ENCODE measurements at places on chromosomes 7 and 10. TPM values are rescaled to one million over a fixed set of nuclear protein-coding genes. Genes with fewer than 3 reads are reported as not detected.
A peak's percentile ranks its signal among the peaks of the same experiment; 100 is the strongest.

GRCh38 chr7:94509264-94509886 is at the start of gene CASD1:
TSS of gene CASD1 (plus strand) at chr7:94509809. CDS start at chr7:94510085, 276 bp downstream.
- H3K27ac ChIP-seq, result peak within 1 kb of the TSS; percentile 93
- H3K4me1 ChIP-seq, result peaks cover 38% of the 10 kb centered on the region
- H3K36me3 ChIP-seq, result peaks cover 19% of the 10 kb centered on the region
- H3K4me3 ChIP-seq, result peak within 1 kb of the TSS; percentile 89
- DNase-seq, result peak; percentile 67

DNA sequence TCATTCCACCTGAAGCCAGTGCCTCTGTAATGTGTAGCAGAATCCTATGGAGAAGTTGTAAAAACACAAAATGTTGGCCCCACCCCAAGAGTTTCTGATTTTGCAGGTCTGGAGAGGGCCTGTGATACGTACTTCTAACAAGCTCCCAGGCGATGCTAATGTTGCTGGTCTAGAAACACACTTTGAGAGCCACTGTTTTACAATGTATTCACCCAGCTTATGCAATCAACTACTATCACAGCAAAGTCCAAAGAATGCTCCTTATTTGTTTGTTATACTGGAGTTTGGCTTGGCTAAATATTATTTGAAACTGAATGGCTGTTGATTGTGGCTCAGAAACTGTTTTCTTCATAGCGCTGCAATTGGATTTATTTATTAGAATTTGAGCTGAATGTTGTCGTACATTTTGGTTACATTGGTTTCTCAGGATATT is 44.3 kb downstream of the DNAJB9 start:
- no peak overlapping the region for H3K27ac ChIP-seq
- no peak overlapping the region for H3K4me3 ChIP-seq
- H3K27me3 ChIP-seq, result peaks cover 8% of the 10 kb centered on the region
- H3K4me1 ChIP-seq, result no peaks in the 10 kb centered on the region
- DNase-seq, result no peak

DNA sequence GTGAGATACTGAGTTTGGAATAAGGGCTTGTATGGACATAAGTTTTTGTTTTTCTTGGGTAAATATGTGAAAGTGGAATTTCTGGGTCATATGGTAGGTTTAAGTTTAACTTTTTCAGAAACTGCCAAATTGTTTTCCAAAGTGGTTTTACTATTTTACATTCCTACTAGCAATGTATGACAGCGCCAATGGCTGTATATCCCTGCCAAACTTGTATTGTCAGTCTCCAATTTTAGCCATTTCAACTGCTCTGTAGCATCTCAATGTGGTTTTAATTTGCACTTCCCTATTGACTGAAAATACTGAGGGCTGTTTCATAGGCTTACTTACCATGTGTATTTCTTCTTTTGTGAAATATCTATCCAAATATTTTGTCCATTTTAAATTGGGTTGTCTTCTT is 90.5 kb upstream of the ZNF32 start:
- no peaks in the 10 kb centered on the region for H3K36me3 ChIP-seq
- no peak for DNase-seq
- H3K4me3 ChIP-seq, result no peak overlapping the region
- no peak overlapping the region for H3K27ac ChIP-seq
- peaks cover 16% of the 10 kb centered on the region for H3K4me1 ChIP-seq
- H3K27me3 ChIP-seq, result peaks cover 2% of the 10 kb centered on the region

DNA sequence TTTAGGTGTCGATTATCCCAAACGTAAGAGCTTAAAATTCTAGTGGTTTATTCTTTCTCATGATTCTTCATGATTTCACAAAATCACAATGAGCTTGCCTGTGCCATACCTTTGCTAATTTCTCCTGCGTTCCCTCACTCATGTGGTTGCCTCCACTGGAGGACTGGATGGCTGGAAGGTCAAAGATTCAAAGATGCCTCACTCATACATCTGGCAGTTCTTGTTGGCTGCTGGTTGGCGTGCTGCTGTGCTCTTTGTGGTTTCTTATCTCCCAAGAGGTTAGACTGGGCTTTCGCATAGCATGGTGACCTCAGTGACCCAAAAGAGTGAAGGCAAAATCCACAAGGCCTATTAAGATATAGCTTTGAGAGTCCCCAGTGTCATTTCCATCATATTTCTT is 877.6 kb upstream of the AUTS2 start:
- H3K27me3 ChIP-seq, result no peaks in the 10 kb centered on the region
- H3K4me1 ChIP-seq, result no peaks in the 10 kb centered on the region
- no peak overlapping the region for H3K4me3 ChIP-seq

GRCh38 chr10:129538236-129538635 is 71.2 kb downstream of the MGMT start:
- H3K4me1 ChIP-seq, result no peaks in the 10 kb centered on the region
- no peaks in the 10 kb centered on the region for H3K27me3 ChIP-seq
- no peak overlapping the region for H3K4me3 ChIP-seq
- H3K36me3 ChIP-seq, result peaks cover 25% of the 10 kb centered on the region
- no peak overlapping the region for H3K27ac ChIP-seq
- DNase-seq, result no peak

DNA sequence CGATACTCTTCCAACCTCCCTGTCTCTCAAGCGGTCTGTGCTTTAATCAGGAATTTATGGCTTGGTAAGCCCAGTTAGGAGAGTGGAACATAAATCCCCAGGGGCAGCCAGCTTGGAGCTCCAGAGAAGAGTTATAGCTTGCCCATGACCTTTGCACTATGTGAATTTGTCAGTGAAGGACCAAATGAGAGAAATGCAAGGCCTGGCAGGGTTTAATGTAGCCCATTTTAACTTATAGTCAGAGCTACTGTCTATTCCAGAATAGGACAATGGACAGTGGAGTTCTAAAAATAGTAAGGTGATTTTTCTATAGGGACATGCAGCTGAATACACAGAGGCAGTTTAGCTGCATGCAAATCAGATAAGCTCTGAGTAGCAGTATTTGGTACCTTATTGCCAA is 142.6 kb upstream of the CAV2 start:
- no peak overlapping the region for H3K27ac ChIP-seq
- no peaks in the 10 kb centered on the region for H3K4me1 ChIP-seq
- no peak overlapping the region for H3K4me3 ChIP-seq
- peaks cover 7% of the 10 kb centered on the region for H3K27me3 ChIP-seq

DNA sequence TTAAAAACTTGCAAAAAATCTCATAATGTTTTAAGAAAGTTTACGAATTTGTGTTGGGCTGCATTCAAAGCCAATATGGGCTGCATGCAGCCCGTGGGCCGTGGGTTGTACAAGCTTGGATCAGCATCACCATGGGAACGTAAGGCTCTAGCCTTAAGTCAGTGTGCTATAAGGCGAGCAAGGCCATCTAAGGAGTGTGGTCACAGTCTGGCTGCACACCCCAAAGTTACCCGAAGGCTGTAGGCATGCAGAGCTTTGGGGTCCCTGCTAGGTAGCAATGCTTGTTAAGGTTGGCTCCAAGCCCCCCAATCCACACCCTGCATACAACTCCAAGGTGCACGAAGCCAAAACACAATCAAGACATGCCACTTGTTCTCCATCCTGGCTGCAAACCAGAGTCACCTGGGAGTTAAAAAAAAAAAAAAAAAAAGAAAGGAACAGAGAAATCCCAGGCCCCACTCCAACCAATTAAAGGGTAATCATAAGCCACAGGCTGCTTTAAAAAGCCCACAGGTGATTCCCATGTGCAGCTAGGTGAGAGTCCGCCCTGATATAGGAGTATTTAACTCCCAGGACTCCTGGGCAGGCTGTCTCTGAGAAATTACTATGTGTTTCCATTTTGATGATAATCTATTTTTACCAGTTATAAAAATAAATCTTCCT is 8.5 kb upstream of the PNLIPRP2 start:
- peaks cover 3% of the 10 kb centered on the region for H3K27me3 ChIP-seq
- H3K4me1 ChIP-seq, result no peaks in the 10 kb centered on the region
- no peak overlapping the region for H3K27ac ChIP-seq
- H3K36me3 ChIP-seq, result no peaks in the 10 kb centered on the region
- DNase-seq, result no peak

DNA sequence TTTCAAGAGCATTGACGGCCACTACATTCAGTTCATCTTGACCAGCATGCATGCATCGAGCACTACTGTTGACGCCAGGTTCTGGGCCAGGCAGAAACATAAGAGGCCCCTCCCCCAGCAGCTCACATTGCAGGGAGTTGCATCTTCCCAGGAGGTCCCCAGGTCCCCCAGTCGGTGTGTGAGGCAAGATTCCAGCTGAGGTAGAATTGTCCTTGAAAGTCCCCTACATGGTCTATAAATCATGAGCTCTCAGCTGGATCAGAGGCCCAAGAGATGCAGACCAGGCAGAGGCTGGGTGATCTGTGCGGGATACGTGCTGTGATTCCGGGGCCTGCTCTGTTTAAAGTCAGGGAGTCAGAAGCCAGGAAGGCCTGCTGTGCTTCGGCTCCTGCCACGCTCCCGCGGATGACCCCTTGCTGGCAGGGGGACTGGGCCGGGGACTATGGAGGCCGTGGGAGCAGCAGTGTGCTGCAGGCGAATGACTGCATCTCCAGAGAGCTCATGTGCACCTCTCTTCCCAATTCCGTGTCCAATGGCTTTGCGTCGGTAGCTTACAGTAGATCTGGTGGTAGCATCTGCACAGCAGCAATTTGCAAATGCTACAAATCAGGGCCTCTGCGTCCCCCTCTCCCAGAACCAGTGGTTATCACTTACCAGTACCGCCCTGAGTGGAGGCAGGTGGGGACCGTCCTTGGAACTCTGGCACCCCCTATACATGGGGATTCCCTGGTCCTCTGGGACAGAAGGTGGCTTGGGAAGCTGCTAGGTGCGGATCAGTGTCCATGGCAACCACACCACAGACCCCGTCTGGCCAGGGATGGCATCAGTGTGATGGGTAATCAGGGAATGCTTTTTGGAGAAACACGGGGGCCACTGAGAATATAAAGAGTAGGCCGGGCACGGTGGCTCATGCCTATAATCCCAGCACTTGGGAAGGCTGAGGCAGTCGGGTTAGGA is 93.6 kb downstream of the RGS10 start:
- H3K27ac ChIP-seq, result no peak overlapping the region
- no peaks in the 10 kb centered on the region for H3K27me3 ChIP-seq
- DNase-seq, result no peak
- peaks cover 2% of the 10 kb centered on the region for H3K36me3 ChIP-seq

- peaks cover 60% of the 10 kb centered on the region for H3K4me1 ChIP-seq
- peaks cover 83% of the 10 kb centered on the region for H3K36me3 ChIP-seq
- H3K27ac ChIP-seq, result peak overlapping the region; percentile 70
- H3K4me3 ChIP-seq, result no peak overlapping the region
Measured at GRCh38 chr10:22570234-22570633, 144.1 kb downstream of the PIP4K2A start.

DNA sequence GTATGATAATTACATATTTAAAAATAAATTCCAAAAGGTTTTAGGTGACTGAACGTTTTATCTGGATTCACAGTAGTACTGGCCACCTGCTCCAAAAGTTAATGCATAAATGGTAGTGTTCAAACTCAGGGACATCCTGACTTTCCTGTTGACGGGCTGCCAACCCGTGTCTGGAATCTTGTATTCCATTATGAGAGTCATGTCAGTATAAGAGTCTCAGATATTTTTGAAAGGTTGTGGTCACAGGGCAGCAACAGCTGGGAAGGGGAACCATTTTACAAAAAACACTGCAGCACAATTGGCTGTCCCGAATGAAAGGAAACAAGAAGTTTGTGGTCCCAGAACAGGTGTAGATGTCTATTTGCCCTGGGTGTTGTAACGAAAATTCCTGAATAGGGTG is 2.8 kb downstream of the TDRD1 start:
- no peaks in the 10 kb centered on the region for H3K4me1 ChIP-seq
- no peak for DNase-seq
- no peak overlapping the region for H3K4me3 ChIP-seq
- H3K27me3 ChIP-seq, result peaks cover 10% of the 10 kb centered on the region

DNA sequence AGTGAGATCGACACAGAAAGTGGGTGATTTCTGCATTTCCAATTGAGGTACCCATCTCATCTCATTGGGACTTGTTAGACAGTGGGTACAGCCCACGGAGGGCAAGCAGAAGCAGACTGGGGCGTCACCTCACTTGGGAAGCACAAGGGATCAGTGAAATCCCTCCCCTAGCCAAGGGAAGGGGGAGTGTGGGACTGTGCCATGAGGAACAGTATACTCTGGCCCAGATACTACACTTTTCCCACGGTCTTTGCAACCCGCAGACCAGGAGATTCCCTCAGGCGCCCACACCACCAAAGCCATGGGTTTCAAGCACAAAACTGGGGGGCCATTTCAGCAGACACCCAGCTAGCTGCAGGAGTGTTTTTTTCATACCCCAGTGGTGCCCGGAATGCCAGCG is 99.8 kb downstream of the ODAD2 start:
- no peak overlapping the region for H3K4me3 ChIP-seq
- peaks cover 12% of the 10 kb centered on the region for H3K36me3 ChIP-seq

- peaks cover 37% of the 10 kb centered on the region for H3K4me1 ChIP-seq
- peak overlapping the region; percentile 39 for H3K4me3 ChIP-seq
- H3K27me3 ChIP-seq, result no peaks in the 10 kb centered on the region
- no peak for DNase-seq
Measured at GRCh38 chr7:44995555-44996493, 4.2 kb upstream of the CCM2 start.

DNA sequence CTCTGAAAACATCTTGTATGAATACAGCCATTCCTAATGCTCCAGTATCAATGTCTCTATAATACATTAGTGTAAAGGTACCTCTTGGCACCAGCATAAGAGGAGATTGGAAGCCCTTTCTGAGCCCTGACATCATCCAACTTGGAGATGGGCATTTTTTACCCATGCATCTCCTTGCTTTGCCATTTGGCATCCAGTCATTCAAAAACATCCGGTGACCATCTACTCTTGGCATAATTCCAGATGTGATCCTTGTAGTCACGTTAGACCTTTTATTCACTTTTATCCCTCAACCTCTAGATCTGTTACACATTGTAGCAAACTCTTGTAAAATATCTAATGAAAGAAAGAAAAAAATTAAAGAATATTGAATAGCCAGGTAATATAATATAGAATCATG is 17.9 kb upstream of the SGMS1 start:
- H3K36me3 ChIP-seq, result no peaks in the 10 kb centered on the region
- peaks cover 17% of the 10 kb centered on the region for H3K4me1 ChIP-seq
- no peak for DNase-seq
- H3K27me3 ChIP-seq, result peaks cover 32% of the 10 kb centered on the region

Gene CRTAC1
- not detected for total RNA-seq

Gene C7orf33
- not detected for total RNA-seq

Gene GIMAP5
- 56.3 TPM for total RNA-seq

Gene FAM241B
- 5.4 TPM for total RNA-seq

Gene CYP26C1
- 0.11 TPM for total RNA-seq

Measured in activated CD8-positive, alpha-beta T cell treated with anti-CD3 and anti-CD28 coated beads, Interleukin-2, amount 10 ng/mL, durations not matched to agents 7 days and 5 days (primary cell).